Fibroblast of skin of right biceps (primary cell): ENCODE measurements at places on chromosomes 3 and 15.

GRCh38 chr15:52789601-52790168 lies 451 bp downstream of the ONECUT1 start:
- peak; percentile 11 for DNase-seq

GRCh38 chr15:39113741-39114140 lies 467.1 kb upstream of the THBS1 start:
- DNase-seq, result no peak

DNA sequence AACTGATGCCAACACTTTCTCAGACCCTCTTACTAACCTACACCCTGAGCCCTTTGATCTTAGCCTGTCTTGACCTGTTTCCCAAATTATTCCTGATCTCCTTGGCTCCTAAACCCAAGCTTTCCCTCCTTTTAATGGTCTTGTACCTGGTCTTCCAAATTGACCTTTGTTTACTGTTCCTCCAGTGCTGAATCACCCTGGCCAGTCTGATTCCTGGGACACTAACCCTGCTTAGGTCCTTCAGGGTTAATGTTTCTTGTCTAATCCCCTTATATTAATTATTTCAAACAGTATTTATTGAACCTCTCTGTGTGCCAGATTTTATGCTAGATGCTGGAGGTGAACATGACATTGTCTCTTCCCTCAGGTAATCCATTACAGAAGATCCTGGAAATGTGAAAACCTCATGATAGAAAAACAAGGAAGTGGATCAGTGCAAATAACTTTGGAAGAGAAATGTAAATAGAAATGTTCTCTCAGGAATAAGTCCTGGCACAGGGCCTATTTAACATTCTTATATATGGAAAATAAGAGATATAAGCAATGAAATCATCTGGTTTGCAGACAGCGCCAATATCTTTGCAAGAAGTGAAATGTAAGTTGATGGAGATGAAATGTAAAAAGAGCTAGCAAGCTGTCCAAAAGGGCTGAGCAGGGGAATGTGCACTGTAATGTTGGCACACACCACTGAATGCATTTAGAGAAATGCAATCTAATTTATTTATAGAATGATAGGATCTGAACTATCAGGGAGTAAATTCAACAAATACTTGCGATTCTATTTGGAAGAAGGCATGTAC lies 20.7 kb downstream of the HGD start:
- DNase-seq, result peak; percentile 38

DNA sequence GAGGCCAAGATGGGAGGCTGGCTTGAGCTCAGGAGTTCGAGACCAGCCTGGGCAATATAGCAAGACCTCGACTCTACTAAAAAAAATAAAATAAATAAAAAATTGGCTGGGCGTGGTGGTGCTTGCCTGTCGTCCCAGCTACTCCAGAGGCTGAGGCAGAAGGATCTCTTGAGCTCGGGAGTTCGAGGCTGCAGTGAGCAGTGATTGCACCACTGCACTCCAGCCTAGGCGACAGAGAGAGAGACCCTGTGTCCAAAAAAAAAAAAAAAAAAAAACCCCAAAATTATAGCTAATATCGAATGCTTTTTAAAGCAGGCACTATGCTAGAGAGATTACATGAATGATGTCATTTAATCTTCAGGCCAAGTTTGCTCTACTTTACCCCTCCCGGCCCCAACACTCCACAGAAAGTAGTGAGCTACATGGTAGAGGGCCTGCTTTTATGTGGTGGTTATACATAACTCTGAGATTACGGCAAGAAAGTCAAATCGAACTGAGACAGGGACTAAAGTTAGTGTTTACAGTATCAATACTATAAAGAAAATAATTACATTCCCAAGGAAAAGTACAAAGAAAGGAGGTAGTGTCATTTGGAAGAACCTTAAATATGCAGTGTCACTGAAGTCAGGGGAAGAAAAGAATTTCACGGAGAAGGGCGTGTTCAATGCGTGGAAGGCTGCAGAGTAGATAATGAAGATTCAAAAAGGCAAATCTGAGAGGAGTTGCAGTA lies 1.1 kb downstream of the ADPGK start:
- no peak for DNase-seq

- DNase-seq, result no peak
These were observed 782.9 kb upstream of the CFAP20DC start for GRCh38 chr3:59832702-59833101.

GRCh38 chr3:4497843-4498324 lies 4.7 kb downstream of the ITPR1 start:
- DNase-seq, result no peak

DNA sequence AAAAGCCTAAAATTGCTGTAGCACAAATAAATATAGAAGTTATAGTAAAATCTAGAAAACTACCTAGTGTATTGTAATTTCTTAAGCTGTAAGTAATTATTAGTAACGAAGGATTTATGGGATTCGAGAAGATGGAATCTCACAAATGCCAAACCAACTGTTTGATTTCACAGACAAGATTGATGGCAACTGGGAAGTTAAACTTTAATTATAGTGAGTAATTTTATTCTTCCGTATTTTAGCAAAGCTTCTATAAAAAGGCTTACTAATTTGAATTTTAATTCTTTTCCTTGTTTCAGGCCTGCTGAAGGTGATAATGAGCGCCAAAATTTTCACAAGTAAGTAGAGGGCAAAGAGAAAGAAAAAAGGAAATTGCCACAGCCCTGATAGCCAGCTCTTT lies 36.6 kb downstream of the GATM start:
- no peak for DNase-seq

GRCh38 chr3:65871305-65872141 lies 167.2 kb downstream of the MAGI1 start:
- DNase-seq, result no peak

- no peak for DNase-seq
These were observed 9.6 kb downstream of the UBL7 start for GRCh38 chr15:74451322-74451721.

DNA sequence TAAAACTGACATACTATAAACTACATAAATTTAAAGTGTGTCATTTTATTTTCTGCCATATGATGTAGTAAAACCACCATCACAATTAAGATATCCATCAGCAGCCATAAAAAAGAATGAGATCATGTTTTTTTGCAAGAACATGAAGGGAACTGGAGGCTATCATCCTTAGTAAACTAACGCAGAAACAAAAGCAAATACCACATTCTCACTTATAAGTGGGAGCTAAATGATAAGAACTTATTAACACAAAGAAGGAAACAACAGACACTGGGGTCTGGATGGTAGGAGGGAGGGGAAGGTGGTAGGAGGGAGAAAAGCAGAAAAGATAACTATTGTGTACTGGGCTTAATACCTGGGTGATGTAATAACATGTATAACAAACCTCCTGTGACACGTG lies 24.6 kb downstream of the CCDC14 start:
- DNase-seq, result no peak

DNA sequence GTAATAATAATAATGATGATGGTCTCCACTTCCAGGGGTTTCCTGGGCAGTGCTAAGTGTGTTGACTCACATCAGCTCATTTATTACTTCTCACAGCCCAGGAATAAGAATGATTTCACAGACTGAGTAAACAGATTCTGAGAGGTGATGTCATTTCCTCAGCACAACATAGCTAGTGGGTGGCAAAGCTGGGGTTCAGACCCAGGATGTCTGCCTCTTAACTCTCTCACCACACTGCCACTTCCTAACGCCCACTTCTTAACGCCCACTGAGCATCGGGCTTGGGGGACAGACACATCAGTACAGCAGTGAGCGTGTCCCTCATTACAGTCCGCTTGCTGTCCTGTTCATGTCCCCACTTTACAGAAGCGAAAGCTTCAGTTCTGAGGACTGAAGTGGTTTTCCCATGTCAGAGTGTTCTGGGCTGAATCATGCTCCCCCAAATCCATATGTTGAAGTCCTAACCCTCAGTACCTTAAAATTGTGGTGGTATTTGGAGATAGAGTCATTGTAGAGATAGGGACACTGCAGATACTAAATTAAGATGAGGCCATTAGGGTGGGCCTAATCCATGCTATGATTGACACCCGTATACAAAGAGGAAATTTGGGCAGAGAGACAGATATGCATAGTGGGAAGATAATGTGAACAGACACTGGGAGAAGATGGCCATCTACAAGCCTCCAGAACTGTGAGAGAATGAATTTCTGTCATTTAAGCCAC lies 68.0 kb downstream of the ATP2B2 start:
- peak; percentile 76 for DNase-seq

DNA sequence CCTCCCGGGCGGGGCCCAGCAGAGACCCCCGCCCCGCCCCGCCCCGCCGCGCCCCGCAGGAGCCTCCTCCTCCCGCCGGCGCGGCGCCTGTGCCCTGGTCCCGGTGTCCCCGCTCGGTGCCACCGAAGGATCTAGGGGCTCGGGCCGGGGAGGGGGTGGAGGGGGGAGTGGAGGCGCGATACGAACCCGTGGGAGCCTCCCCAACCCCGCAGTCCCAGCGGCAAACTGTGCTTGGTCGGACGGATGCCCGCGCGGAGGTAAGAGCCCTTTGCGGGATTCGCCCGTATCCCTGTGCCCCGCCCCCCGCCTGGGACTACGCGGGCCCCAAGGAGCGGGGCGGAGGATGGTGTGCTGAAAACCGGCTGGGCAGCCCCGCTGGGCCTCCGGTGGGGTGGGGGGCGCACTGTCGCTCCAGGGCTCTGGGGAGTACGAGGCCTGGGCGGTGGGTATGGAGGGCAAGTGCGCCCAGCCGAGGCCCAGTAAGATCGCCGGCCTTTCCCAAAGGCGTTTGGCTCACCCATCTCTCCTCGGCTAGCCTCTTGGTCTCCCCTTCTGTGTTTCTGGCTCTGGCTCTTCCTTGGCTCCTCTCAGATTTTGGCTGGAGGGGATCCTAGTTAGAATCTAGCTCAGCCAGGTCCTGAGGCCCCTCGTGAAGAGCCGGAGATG lies 65.6 kb upstream of the POLG start:
- no peak for DNase-seq

GRCh38 chr3:38554127-38554827 lies 58.1 kb downstream of the EXOG start:
- no peak for DNase-seq

GRCh38 chr15:62297933-62298332 lies 132.8 kb upstream of the C2CD4B start:
- DNase-seq, result no peak

- DNase-seq, result peak; percentile 19
These were observed 42.5 kb downstream of the IL16 start for GRCh38 chr15:81239190-81239589.

GRCh38 chr3:46831316-46831715 lies 31.9 kb downstream of the MYL3 start:
- DNase-seq, result no peak

- no peak for DNase-seq
These were observed 25.5 kb upstream of the HHATL start for GRCh38 chr3:42728056-42728455.

DNA sequence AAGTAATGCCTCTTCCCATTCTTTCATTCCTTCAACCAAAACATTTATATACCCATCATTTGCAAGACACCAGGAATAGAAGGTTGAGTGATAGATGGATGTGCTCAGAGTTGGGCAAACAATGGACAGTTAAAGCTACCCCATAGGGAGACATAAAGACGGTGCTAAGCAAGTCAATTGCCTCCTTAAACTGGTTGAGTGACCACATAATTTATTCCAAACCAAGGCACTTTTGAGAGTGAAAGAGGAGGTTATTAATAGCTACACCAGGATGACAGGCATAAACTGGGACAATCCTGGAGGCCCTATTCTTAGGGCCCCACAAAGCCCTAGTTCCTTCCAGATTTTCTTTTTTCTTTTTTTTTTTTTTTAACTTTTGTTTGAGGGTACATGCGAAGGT lies 21.4 kb upstream of the DYNC1LI1 start:
- DNase-seq, result no peak

DNA sequence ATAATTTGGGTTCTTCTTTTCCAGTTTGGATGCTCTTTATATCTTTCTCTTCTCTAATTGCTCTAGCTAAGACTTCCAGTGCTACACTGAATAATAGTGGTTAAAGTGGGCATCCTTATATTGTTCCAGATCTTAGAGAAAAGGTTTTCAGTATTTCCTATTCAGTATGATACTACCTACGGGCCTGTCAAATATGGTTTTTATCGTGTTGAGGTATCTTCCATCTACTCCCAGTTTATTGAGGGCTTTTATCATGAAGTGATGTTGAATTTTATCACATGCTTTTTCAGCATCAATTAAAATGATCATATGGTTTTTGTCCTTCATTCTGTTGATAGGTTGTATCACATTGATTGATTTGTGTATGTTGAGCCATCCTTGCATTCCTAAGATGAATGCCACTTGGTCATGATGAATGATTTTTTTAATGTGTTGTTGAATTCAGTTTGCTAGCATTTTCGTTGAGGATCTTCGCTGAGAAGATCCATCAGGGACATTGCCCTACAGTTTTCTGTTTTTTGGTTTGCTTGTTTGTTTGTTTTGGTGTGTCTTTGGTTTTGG lies 3.0 kb upstream of the LRRC34 start:
- DNase-seq, result no peak

DNA sequence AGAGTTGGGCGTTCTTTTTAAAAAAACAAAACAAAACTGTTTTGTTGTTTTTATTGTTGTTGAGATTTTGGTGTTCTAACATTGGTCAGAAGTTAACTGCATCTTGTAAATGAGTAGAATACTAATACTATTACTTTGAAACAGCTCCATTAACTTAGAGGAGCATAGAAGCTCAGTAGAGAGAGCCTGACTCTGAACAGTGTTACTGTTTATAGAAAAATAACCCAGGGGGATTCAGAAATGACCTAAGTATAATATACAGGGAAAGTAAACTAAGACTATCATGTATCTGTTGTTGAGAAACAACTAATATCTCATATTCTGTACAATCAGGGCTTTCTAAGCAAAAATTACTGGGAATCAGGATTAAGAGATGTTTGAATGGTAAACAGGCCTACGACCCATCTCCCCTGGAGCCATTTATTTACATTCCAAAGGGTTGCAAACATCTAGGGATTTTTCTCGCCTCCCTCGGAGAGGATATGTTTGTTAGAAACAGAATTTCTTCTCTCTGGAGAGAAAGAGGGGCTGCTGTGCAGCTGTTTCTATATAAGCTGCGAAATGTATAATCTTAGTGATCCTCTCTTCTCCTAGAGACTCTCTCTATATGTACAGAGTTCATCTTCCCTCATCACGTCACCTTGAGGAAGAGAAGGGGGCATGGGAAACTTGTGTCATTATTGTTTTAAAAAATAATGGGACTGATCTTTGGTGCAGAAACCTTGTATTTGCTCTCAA lies 827.5 kb upstream of the DPPA4 start:
- DNase-seq, result no peak

GRCh38 chr15:61047783-61048182 lies 181.3 kb downstream of the RORA start:
- no peak for DNase-seq

GRCh38 chr15:83063551-83063950 lies 3.5 kb downstream of the BTBD1 start:
- no peak for DNase-seq

- DNase-seq, result no peak
These were observed 174.5 kb upstream of the GAP43 start for GRCh38 chr3:115448851-115449250.

DNA sequence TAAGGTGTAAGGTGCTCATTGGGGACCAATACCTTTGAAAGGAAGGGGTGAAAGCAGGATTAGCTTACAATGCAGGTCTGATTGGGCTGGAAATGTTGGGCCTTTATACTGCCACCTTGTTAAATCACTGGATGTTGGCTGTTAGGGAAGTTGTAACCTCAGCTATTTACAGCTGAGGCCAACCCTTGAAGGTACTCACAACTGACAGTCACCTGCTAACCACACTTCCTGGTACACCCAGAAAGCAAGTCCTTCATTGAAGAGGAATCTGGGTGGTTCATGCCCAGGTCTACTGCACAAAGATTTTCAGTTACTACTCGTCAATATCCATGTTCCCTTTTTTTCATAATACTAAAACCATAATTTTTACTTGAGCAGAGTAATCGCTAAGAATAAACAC lies 65.4 kb upstream of the CLDN18 start:
- no peak for DNase-seq
